ENCODE measurements at places on chromosomes 11 and 22. TPM values are rescaled to one million over a fixed set of nuclear protein-coding genes. Genes with fewer than 3 reads are reported as not detected.

C11orf42 gene
- total RNA-seq = not detected

FAM180B gene
- total RNA-seq = not detected

KCNA4 gene
- total RNA-seq = not detected

MOGAT2 gene
- not detected for total RNA-seq

FAT3 gene
- total RNA-seq = under 0.01 TPM

CAPN5 gene
- total RNA-seq = 8.1 TPM

SCN4B gene
- under 0.01 TPM for total RNA-seq

NFAM1 gene
- total RNA-seq = not detected

CEND1 gene
- total RNA-seq = not detected

MMP1 gene
- 2,455 TPM for total RNA-seq

AP2A2 gene
- total RNA-seq = 30.5 TPM

RFPL2 gene
- total RNA-seq = 0.32 TPM

KRTAP5-2 gene
- not detected for total RNA-seq

CALCA gene
- total RNA-seq = not detected

B3GAT3 gene
- 28.7 TPM for total RNA-seq

GRIK4 gene
- total RNA-seq = 0.32 TPM

DNAJB7 gene
- total RNA-seq = not detected
